ENCODE measurements at places on chromosomes 7 and 10.

- DNase-seq = no peak
Measured at GRCh38 chr10:88156341-88156740, 292.9 kb downstream of the PTEN start.

- no peak for DNase-seq
Measured at GRCh38 chr10:122877264-122877663, 2.1 kb downstream of the FAM24B start.

DNA sequence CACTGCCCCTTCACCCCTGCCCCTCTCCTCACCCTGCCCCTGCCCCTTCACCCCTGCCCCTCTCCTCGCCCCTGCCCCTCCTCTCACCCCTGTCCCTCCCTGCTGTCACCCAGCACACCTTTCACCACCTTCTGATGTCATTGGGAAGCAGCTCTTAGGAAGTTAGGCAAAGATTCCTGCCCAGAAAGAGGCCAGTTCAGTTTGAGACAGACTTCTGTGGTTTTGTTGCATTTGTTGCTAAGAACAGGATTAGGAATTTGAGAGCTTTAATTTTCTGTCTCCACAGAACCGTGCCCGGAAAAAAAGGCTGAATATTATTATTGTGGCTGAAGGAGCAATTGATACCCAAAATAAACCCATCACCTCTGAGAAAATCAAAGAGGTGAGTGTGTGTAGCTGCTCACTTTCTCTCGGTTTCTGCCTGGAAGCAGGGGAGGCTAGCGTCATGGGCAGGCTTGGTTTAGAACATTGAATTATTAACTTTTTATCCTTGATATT lies 39.6 kb downstream of the PFKP start:
- DNase-seq = no peak

DNA sequence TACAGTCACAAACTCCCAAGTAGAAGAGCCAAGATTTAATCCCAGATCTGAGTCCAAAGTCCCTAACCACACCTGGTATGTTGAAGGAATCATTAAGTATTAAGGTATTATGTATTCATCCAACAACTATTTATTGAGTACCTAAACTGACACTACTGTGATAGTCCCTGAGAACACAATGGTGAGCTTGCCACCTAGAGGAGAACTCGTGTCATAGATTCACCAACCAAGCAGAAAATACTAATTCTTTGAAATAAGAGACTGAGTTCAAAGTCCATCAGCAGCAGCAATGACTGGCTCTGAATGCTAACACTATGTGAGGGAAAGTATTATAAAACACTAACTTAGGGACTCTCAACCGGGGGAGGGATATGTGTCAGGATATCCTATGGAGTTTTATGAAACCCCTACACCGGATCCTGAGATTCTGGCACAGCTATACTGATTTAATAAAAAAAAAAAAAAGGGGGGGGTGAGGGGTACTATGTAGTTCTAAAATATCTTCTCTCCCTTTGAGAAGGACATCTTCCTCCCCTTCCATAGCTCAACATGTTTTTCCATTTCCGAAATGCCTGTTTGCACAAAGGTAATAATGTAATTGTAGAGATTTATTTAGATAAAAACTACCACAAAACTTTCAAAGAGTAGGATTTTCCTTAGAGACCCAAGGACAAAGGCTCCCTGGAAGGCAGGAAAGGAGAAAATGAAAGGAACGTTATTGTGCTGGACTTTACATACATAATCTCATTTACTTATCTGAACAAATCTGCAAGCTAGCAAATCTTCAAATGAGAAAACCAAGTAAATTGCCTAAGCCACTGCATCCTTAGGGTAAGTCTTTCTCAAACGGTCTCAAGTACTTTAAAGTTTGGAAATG lies 1.6 kb downstream of the NCOA4 start:
- DNase-seq = no peak

DNA sequence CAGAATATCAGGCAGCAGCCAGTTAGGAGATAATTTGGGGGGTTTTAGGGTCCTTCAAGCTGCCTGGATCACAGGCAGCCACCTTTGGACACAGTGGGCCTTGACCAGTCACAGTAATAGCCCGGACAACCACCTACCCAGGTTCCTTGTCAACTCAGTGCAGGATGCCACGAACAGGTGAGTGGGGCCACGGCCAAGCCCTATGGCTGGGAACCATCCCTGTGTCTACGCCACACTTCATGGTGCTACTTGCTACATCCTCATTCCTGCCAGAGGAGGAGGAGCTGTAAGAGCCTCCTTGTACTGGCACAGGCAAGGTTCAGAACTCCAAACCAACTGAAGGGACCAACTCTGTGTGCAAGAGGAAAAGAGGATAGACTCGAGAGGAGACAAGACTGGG lies 19.9 kb downstream of the ITPRIP start:
- no peak for DNase-seq

- DNase-seq = no peak
Measured at GRCh38 chr10:26486990-26487850, 49.1 kb downstream of the APBB1IP start.

GRCh38 chr10:103776878-103777591 lies 78.3 kb downstream of the SH3PXD2A start:
- no peak for DNase-seq
